ENCODE measurements at places on chromosomes 2 and 18.
A peak's percentile ranks its signal among the peaks of the same experiment; 100 is the strongest.

DNA sequence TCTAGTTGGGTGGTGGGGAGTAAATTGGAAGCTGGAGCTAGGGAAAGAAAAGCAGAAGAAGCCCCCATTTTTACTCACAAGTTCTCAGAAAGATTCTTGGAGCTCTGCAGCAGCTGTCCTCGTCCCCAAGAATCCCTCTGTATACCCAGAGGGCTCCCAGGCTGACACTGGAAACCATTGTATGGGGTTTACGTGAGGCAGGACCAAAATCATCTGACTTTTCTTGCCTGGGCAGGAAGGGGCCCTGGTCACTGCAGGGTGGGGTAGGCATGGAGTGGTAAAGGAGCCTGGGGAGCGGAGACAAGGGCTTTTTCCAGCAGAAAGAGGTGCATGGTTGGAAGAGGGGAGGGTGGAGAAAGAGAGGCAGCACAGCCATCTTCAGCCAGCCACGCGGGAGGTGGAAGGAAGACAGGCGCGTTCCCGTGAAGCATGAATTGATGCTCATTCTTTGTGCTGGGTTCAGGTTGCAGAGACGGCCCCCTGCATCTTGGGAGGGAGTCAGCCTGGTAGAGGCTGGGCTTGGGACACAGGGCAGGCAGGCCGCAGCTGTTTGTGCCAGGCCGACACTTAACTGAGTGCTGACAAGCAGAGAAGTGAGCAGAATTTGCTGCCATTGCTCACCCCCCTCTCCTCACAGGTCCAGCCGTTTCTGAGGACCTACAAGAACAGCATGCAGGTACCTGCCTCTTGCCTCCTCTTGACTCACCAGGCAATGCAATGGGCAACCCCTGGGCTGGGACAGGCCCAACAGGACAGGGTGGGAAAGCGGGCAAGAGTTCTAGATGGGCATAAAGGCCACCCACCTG, 94.8 kb downstream of the PLB1 start:
- DNase-seq = no peak

GRCh38 chr18:4586731-4587130, 131.6 kb upstream of the DLGAP1 start:
- DNase-seq = peak; percentile 28

GRCh38 chr2:198518935-198519334, 714.5 kb downstream of the PLCL1 start:
- DNase-seq = no peak

DNA sequence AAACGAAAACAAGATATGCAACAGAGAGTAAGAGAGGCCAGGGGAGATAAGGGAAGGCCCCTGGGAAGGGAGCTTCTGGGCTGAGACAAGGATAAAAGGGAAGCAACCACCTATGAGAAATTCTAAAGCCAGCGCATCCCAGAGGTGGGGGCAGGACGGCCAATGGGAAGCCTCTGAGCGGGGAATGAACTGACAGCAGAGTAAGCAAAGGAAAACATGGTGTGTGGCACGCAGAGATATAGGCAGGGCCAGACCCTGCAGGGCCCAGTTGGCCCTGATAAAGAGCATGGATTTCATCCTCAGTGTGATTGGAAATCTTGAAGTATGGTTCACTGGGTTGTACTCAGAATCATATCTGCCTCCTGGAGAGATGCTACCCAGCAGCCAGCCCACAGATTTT, 78.7 kb downstream of the IRS1 start:
- DNase-seq = no peak

DNA sequence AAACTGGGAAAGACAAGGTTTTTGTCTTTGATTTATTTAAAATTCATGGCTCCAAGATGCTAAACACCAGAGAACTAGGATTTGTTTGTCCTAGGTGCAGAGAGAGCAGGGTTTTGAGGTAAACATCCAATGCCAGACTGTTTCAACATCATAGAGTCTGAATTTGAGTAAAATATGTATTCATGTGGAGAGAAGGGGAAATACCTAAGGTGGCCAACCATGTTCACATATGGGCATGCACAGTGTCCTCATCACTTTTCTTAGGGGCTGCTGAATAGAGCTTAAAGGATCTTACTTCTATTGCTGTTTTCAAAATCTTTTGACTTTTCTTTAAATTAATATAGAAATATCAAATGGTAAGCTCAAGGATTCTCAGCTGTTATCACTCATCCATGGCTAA, 287.0 kb upstream of the CCDC68 start:
- DNase-seq = no peak

DNA sequence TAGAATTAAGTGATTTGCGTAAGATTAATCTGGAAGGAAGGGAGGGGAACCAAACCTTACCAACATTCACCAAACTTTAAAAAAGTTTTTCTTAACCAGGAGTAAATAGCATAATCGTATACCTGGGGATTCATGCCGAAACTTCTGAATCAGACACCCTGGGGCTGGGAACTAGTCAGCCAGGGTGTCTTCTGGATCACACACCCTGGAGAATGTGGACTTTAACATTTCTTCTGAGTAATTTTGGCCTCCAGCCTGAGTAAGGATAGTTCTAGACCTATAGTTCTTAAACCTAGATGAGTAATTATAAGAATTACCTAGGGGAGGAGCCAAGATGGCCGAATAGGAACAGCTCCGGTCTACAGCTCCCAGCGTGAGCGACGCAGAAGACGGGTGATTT, 44.1 kb upstream of the MEIS1 start:
- no peak for DNase-seq

DNA sequence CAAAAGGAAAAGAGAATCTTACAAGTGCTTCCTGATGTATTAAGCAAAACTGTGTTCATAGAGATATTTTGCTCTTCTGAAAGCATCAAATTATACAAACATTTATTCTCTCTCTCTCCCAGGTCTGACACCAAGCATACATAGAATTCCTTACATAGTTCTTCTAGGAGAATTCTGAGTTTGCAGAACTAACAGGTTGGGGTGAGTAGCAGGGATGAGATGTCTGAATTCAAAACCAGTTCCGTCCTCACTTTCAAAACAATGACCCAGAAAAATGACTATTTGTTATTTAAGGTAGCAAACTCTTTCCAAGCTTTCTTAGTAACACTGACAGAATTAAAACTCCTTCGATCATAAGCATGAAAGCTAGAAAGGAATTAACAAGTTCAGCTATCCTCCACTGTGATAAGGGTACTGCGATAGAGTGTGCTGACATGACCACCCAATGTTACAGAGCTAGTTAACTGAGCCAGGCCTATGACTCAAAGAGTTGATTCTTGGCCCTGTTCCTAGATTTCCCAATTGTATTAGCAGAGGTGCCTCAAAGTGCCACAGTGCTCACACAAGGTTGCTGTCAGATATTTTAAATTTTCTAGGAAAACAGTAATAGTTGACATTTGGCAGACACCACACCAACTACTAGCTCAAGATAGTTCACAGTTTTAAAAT, 85.8 kb upstream of the SETBP1 start:
- no peak for DNase-seq

- no peak for DNase-seq
These were observed 250.0 kb downstream of the FHOD3 start for GRCh38 chr18:36547544-36547943.

GRCh38 chr2:109195193-109196045, 66.4 kb downstream of the SH3RF3 start:
- DNase-seq = no peak

DNA sequence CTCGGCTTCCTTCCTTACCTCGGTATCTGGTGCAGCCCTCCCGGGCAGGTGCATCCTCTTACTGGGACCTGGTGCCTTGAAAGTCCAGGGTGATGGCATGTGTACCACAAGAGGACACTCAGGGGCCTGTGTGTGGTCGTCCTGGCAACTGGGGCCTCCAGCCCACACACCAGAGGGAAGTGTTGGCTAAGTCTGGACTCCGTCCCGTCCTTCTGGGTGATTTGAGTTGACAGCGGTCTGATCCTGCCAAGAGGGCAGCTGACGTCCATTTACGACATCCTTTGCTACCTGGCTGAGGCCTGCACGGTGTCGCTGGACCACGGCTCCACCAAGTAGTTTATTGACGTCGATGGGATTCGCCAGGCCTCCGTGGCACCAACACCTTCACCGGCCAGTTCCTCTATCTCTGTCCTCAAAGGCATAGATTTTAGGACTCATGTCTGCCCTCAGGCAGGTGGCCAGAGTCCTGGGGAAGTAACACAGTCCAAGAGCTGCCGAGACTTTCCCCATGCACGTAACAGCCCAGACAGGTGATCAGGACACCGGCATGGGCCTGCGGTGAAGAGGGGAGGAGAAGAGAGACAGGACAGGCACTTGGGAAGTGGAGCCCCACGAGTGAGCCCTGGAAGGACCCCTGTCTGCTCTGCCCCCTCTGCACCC, 186.0 kb upstream of the HDAC4 start:
- DNase-seq = no peak

DNA sequence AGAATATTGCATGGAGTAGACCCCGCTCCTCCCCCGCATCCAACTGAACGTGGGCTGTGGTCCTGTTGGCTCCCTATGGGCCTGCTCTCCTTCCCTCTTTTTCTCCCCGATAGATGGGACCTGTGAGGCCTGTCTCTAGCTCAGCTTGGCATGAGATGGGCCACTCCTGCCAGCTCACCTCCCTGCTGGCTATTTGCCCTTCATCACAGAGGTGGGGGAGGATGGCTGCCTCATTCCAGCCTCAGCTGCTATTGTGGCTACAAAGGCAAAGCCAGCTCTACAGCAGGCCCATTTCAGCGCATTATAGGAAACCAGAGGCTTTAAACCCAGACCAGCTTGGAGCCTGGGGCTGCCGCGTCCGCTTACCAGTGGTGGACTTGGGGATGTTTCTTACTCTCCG, 313.9 kb downstream of the GBX2 start:
- DNase-seq = no peak

- DNase-seq = no peak
These were observed 2.8 kb upstream of the TUBB6 start for GRCh38 chr18:12305211-12305610.

GRCh38 chr2:229955663-229956062, 33.4 kb downstream of the FBXO36 start:
- DNase-seq = no peak

- DNase-seq = peak; percentile 67
These were observed 133.6 kb downstream of the FIGN start for GRCh38 chr2:163602196-163602595.

DNA sequence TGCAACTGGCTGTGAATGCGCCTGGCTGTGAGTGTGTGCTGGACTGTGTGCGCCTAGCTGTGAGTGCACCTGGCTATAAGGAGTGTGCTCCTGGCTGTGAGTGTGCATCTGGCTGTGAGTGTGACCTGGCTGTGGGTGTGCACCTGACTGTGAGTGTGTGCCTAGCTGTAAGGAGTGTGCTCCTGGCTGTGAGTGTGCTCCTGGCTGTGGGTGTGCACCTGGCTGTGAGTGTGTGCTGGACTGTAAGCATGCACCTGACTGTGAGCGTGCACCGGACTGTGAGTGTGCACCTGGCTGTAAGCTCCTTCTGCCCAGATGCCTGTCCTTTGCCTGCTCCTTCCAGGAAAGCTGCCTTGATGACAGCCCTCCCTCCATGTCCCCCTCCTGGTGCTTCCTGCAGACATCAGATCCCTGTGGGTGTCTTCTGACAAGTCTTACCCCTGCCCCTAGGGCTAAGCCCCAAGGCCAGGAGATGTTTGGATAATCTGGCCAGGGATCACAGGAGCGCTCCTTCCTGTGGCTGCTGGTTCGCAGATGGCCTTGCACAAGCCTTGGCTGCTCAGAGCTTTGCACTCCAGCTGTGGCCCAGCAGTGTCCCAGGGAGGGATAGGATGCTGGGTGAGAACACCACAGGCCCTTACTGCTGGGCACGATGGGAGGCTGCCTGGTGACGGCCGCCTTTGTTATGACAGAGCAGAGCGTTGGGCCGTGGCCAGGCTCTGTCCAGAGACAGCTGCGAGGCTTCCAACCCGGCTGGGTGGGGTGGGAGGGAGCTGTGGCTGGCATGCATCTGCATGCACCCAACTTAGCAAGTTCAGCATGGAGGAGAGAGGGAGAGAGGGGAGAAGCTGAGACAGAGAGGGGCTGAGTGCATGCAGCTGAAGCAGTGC, 89.9 kb downstream of the GLI2 start:
- peak; percentile 85 for DNase-seq

- no peak for DNase-seq
These were observed 144.6 kb upstream of the L3MBTL4 start for GRCh38 chr18:6559296-6559695.

GRCh38 chr2:54360055-54360792, 95.9 kb upstream of the SPTBN1 start:
- DNase-seq = peak; percentile 4

GRCh38 chr2:29787473-29788465, 133.6 kb downstream of the ALK start:
- no peak for DNase-seq
